ENCODE measurements at places on chromosomes 5 and 9. TPM values are rescaled to one million over a fixed set of nuclear protein-coding genes. Genes with fewer than 3 reads are reported as not detected.

- DNase-seq: no peak
Observed at GRCh38 chr9:20837166-20837565, 153.1 kb downstream of the FOCAD start.

- no peak for DNase-seq
Observed at GRCh38 chr5:144048259-144048856, 122.1 kb downstream of the YIPF5 start.

- no peak for DNase-seq
Observed at GRCh38 chr5:135545099-135545498, 9.3 kb upstream of the NEUROG1 start.

DNA sequence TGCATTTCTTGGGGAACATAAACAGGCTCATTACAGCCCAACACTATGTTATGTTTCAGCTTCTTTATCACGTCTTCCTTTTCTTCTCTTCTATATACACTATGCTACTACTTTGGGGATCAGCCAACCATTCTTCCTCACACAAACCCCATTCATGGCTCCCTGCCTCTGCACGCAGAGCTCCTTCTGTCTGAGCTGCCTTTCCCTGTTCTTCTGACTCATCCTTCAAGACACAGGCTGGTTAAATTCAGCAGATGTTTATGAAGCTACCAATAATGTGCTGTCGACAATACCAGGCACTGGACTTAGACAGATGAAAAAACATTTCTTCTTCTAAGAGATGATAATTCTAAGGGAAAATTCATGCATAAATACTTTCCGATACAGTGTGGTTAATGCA, 102.5 kb upstream of the TXNDC8 start:
- DNase-seq: no peak

- DNase-seq: peak; percentile 73
Observed at GRCh38 chr5:151164687-151165392, 7.3 kb upstream of the ANXA6 start.

Gene ANKRD18A
- 1.5 TPM for total RNA-seq

DNA sequence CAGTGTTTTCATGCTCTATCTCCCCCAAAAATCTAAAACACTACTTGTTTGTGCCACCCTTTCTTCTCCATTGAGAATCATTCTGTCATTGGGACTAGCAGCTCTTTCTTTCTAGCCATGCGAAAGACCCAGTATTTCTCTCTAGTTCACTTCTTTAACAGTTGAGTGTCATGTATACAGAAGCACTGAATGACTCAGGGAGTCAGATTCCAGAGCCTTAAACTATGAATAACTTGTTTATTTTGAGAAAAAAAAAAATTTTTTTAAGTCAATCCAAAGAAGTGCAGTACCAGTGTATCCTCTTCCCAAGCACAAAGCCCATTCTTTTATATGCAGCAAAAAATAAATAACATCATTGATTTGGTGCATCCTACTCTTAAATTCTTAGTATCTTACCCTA, 415.4 kb upstream of the GRAMD2B start:
- DNase-seq: no peak

- no peak for DNase-seq
Observed at GRCh38 chr5:145543968-145544367, 291.2 kb downstream of the PRELID2 start.

DNA sequence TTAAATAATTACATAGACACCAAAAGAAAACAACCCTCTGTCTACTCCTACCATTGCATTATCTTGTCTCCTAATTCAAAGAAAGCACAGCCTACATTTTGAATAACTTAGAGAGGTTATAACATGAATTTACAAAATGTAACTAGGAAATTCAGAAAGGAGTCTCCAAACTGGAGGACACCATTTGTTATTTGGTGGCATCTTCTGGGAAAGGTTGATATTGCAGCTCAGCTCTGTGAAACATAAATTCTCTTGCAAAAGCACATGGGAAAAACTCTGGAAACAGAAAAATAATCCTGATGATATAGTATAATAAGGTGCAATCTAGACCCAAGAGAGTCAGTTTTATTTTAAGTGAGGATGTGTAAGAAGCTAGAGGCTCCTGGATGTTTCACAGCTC, 215.3 kb downstream of the MLLT3 start:
- no peak for DNase-seq

GRCh38 chr5:136295914-136296313, 69.4 kb downstream of the TRPC7 start:
- DNase-seq: no peak

DNA sequence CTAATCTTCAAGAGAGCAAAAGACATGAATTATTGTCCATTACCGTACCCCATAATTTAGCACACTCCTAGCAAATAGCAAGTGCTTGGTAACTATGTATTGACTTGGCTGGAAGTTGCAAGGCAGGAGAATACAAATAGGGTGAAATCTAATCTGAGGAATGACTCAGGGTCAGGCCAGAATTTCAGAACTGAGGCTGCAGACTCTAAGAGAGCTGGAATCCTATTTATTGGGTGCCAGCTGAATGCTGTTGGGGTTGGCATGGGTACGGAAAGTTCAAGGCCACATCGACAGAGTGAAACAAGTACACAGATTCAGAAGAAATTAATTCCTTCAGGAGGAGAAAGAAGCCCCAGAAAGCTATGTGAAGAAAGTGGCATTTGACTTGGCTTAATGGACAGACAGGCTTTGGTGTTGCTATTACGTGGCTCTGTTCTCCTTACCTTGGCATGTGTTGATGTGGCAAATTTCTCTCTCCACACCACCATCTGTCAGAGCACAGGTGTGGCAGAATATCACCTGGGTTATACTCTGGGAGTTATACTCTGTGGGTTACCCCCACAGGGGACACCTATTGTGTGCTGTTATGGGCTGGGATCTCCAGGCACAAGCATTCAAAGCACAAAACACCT, 20.9 kb upstream of the ASTN2 start:
- no peak for DNase-seq

DNA sequence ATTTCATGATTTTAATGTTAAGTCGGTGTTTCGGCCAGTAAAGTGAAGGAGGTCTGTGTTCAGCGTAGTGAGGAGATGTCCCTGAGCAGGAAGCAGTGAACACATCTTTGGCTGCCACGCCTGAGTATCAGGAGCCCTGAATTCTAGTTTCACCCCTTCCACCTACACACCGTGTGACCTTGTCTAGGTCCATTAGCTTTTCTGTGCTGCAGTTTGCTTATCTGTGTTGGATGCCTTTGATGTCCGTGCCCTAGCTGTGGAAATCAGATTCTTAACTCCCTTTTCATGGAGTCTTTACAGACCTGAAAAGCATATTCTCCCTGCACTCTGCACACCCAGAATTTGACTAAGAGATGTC, 601 bp downstream of the FBXO38 start:
- DNase-seq: no peak

Gene NLN
- total RNA-seq: 45.0 TPM

DNA sequence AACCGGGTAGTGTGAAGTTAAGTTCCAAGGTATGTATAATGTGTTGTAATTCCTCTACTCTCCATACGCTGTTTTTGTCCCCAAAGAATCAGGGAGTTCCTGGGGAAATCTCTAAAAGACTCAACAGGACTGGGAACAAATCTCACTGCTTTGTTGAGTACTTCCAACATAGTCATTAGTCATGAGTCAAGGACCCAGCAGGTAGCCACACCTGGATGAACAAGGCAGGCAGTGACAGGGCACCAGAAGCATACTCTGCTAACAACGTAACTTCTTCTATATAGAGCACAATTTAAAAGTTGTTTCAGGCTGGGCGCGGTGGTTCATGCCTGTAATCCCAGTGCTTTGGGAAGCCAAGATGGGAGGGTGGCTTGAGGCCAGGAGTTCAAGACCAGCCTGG, 126.8 kb downstream of the SLC1A3 start:
- DNase-seq: no peak

DNA sequence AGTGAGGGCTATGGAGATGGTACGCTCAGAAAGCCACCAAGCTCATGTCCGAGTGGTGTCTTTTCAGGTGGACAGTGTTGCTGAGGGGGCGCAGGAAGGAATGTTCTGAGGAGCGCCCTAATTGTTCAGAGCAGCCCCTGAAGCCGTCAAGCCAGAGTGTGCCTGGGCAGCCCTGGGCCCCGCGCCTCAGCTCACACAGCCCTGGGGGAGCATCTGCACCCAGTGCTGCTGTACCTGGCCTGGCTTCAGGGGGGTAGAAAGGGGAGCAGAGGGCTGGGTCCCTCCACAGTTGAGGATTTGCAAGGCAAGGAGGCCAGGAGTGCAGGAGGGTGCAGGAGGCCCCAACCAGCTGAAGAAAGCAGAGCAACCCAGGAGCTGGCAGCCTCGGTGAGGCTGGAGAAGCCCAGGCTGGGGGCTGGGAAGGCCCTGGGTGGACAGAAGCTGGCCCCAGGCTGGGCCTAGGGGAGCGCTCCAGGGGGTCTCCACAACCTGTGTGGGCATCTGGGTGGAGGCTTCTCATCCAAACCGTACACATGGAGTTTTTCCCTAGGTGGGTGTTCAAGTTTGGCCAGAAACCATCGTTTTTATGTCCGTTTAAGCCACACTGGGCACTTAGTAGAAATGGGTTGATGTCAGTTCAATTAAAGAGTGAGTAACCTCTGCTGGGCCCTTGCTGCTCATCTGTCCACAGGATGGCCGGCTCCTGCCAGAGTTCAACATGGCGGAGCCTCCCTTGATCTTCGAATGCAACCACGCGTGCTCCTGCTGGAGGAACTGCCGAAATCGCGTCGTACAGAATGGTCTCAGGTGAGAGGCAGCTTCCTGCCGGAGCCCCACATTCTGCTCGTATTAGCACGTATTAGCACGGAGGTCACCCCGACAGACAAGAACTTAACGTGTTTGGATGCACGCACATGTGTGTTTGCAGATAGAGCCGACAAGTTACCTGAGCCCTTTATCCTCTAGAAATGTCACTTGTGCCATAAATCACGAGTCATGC, 62.0 kb upstream of the CACNA1B start:
- DNase-seq: no peak

Gene RAD1
- total RNA-seq: 18.2 TPM

DNA sequence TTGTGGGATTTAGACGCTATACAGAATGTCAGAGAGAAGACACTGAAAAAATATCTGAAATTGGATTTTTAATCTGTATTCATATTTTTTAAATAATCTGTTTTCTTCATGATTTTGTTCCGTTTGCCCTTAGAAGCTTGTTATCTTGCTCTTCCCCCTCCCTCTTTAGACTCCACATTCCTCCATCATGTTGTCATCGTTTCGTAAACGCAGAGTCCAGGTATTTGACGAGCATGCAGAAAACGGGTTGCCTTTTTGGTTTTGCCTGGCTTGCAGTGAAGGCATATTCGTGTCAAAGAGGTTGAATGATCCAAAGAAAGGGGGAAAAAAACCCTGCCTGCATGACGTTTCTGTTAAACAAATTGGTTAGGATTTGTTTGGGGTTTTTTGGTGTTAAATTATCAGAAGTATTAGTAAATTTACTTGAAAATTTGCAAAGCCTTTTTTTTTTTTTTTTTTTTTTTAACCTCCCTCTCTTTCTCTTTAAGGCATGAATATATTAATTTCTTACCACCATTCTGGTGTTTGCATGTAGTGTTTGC, 2.9 kb downstream of the SPTAN1 start:
- no peak for DNase-seq

- no peak for DNase-seq
Observed at GRCh38 chr5:178586396-178586795, 3.8 kb downstream of the COL23A1 start.

DNA sequence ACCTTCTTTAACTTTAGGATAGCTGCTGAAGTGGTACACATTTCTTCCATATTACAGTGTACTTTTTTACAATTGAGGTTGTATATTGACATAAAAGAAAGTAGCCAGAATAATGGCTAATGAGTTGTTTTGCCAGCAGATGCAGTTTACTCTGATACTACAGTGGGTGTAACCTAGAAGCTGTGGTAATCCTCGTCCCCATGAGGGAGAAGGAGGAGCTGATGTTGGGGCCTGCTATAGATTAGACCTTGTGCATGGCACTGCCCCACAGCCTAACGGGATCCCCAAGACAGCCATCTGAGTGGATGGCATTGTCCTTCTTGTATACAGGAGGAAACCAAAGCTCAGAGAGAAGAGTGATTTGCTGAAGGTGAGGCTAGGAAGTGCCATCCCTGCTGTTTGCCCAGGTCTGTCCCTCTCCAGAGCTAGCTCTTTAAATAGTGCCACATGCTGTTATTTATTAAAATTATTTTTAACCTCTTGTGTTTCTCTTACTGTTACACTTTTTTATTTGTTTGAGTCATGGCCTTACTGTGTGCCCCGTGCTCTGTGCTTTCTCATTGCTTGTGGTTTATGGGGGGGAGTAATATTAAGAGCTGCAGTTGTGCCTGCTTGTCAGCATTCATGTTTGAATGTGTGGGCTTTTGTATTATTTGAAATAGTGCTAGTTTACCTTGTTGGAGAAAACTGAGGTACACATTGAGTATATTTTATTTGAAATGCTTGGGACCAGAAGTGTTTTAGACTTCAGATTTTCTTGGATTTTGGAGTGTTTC, 65.3 kb downstream of the ICE1 start:
- no peak for DNase-seq

Gene BAAT
- 0.15 TPM for total RNA-seq

Gene CFAP90
- not detected for total RNA-seq

Gene NR2F1-AS1
- 1.3 TPM for total RNA-seq
